ENCODE measurements at places on chromosomes 12 and 14.

- no peak for DNase-seq
Measured at GRCh38 chr12:53483225-53483978, 15.9 kb downstream of the MAP3K12 start.

DNA sequence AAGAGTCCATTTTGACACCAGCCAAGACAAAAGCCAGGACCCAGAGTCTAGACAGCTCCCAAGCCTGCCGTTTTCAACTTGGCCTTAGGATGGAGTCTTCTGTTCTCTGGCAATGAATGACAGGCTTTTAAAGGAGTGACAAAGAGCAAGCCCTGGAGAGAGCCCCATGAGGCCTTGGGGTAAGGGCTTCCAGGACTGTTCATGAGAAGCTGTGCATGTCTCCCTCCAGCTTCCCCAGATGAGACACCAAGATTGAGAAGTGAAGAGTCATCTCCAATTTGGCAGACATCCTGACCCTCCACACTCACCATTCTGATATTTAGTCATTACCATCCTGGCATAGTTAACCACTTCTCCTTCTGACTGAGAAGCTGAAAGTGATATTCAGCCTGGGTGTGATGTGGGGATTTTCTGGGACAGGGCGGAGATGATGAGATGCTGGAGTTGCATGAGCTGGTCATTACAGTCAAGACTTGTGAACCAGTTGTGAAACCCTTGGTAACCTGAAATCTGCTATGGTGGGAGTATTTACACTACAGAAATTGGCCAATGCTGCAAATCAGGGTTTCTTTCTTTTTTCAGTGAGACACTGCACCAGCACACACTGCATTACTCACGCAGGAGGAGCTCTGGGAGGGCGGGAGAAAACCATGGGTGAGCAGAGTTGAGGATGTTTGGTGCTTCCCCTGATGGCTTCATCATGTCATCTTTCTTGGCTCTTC, 77.8 kb downstream of the VCPKMT start:
- peak; percentile 99 for DNase-seq

DNA sequence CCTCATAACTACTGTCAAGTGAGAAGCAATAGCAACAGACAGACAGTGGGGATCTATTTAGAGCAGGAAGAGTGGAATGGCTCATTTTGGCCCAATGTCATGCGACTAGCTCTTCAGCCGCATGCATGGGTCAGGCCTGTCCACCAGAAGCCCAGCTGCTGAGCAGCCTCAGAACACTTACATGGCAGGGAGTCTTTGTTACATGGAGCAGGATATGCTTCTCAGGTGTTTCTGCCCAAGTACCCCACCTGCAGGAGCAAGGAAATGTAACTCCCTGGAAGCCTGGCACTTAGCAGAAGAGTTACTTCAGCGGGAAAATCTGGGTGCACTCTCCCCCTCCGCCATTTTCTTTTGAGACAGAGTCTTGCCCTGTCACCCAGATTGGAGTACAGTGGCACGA, 73.5 kb upstream of the ARHGAP5 start:
- no peak for DNase-seq

- no peak for DNase-seq
Measured at GRCh38 chr14:78340250-78340649, 170.1 kb downstream of the NRXN3 start.

DNA sequence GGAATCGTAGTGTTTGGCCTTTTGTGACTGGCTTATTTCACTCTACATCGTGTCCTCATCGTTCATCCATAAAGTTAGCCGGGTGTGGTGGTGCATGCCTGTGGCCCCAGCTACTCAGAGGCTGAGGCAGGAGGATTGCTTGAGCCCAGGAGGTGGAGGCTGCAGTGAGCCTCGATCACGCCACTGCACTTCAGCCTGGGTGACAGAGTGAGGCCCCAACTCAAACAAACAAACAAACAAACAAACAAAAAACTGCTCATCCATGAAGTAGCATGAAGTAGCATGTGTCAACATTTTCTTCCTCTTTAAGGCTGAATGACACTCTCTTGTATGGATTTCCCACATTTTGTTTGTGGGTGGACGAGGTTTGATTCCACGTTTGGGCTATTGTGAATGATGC, 44.0 kb upstream of the MEG3 start:
- no peak for DNase-seq

DNA sequence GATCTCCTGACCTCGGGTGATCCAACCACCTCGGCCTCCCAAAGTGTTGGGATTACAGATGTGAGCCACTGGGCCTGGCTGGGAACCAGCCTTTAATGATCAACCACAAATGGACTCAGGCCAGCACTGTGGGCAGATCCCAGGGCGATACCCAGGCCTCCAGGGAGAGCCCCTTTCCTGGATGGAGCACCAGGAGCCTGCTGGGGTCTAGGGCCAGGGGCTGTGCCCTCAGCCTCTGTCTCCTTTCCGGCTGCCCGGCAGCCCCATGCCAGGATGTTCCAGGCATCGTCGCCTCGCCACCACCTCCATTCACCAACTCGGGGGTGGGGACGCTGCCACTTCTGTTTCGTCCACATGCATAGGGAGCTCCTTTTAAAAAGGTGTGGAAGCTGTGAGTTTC, 2.3 kb downstream of the ADGRD1 start:
- no peak for DNase-seq

DNA sequence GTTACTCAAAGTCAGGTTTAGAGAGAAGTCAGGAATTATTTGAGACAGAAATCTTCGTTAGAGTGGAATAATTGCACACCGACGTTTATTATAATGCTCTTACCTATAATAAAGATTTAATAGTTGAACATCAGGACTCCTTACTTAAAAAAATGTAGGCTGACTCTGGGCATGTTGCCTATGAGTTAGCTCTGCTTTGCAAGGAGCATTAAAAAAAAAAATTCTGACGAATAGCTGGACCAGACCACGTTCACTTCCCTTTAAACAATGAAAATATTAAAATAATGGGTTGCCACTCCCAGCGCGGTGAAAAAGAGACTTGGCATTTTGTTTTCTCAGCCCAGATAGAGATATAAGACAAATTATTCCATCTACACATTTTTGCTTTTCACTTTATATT, 574 bp upstream of the FANCM start:
- DNase-seq, result no peak

- DNase-seq, result no peak
Measured at GRCh38 chr12:11681207-11681606, 31.7 kb downstream of the ETV6 start.

- no peak for DNase-seq
Measured at GRCh38 chr12:40145896-40146295, 40.0 kb upstream of the SLC2A13 start.

DNA sequence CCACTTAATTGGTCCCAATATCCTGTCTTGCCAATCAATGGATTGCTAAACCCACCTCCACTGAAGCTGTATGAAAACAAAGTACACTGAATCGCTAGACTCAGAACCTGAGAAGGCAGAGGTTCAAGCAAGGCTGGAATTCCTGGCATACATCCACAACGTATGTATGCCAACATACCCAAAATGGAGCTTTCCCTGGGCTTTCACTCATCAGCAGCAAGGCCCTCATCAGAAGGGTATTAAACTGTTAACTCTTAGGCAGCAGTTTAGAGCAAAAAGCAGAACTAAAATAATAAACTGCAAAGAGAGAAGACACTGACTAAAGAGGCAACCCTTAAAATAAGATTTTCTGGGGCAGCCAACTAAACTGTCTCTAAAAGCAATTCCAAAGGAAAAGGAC, 13.6 kb downstream of the MED13L start:
- no peak for DNase-seq

GRCh38 chr14:91415794-91416743, 1.6 kb downstream of the CCDC88C start:
- DNase-seq, result no peak

GRCh38 chr14:89858089-89858488, 96.4 kb downstream of the EFCAB11 start:
- DNase-seq, result no peak

Data from GM04504 (cell line).